ENCODE measurements at places on chromosomes 7 and 10.

DNA sequence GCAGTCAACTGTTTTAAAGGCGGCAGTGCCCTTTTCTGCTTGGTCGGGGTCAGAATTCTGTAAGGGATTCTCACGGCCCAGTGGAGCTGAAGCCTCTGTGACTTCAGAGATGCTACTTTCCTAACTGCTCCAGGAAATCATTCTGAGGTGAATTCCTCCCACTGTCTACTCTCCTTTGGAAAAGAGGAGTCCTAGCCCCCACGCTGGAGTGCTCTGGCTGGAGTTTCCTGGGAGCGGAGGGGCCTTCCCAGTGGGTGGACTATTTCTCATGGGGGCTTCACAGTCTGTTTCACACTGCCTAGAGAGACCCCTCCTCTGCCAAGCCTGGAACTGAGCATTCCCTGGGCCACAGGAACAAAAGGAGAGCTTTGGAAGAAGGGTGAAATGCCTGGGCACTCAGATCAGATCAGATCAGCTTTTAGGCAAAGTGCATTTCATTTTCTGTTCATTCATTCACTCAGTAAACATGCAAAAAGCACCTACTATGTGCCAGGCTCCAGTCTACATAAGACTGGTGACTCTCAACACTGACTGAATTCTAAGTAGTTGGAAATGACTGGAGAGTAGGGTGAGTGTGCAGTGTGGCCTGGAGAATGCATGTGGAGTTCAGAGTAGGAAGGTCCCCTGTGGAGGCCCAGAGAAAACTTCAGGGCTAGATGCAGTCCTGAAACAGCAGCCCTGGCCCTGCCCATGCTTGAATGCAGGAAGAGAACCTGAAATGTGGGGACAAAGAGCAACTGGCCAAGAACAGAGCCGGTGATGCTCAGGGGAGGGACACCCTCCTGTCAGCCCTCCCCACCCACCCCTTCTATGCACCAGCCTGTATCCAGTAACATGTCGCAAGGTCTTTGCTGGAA is 12.2 kb downstream of the ZNF488 start:
- peak; percentile 20 for DNase-seq

DNA sequence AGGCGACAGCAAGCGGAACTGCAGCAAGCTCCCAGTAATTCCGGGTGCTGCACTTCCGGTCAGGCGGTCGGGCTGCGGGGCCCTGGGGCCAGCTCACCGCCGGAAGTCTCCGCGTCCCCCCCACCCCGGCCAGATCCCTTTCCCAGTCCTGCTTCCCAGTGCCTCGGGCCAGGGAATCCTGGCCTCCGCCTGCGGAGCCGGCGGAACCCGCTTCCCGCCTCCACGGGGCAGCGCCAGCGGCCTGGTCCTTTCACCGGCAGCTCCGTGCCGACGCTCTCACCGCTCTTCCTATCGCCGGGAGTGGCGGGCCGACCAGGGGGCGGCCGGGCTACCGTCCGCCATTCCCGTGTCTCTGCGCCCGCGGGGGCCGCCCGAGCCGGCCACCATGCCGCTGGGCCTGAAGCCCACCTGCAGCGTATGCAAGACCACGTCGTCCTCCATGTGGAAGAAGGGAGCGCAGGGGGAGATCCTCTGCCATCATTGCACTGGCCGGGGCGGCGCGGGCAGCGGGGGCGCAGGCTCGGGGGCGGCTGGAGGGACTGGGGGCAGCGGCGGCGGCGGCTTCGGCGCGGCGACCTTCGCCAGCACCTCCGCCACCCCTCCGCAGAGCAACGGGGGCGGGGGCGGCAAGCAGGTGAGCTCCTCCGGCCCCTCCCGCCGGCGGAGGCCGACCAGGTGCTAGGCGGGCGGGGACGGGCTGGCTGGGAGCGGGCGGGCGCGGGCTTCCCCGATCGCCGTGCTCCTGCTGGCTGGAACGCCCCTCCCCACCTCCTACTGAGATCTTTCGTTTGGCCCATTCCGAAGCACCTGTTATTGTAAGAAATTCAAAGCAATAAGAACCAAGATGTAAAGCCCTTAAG is at the start of gene GATAD1:
TSS of gene GATAD1 (plus strand) at position 138 of the 860 bp plus-strand sequence. CDS start at position 386, 248 bp downstream.
- peak; percentile 85 for DNase-seq

GRCh38 chr10:132167976-132168375 is 18.8 kb upstream of the DPYSL4 start:
- no peak for DNase-seq

- peak; percentile 60 for DNase-seq
Observed at GRCh38 chr10:75399461-75400162, 2.0 kb downstream of the ZNF503 start.

- no peak for DNase-seq
Observed at GRCh38 chr10:26044141-26044749, 110.2 kb downstream of the MYO3A start.

DNA sequence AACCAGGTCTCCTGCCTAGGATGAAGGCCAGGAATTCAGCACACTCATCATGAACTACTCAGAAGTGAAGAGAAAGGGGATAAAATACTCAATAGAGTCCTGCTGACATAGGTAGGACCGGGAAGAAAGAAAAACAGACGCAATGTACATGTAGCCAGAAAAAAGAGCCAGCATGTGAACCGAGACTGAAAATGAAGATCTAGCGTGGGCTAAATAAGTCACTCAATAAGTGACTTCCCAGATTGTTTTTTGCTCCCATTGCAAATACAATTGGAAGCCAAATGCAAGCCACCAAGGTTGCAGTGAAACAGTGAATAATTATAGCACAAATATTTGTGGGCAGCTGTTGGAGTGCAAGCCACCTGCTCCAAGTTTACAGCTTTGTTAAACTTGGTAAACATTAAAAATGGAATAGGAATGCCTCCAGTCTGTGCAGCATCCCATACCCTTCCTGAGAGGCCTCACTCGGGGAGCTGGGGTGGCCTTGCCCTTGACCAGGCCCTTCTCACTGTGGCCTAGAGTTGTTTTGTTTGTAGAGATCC is 34.7 kb upstream of the HPS1 start:
- no peak for DNase-seq

DNA sequence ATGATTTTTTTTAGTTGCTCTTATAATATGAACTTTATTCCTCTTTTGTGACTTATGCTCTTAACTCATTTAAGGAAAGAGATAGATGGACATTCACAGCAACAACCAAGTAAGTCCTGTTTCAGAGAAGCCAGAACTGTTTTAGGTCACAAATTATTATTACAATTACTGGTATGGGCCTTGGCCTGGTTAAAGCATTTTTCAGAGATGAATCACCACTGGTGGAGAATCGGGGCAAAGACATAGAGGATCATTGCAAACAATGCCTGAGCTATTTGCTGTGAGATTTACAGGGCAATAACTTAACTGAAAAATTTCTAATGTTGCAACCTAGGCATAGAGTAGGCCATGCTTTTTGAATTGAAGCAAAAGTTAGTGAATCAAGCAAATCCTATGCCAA is 138.0 kb upstream of the YAE1 start:
- no peak for DNase-seq

DNA sequence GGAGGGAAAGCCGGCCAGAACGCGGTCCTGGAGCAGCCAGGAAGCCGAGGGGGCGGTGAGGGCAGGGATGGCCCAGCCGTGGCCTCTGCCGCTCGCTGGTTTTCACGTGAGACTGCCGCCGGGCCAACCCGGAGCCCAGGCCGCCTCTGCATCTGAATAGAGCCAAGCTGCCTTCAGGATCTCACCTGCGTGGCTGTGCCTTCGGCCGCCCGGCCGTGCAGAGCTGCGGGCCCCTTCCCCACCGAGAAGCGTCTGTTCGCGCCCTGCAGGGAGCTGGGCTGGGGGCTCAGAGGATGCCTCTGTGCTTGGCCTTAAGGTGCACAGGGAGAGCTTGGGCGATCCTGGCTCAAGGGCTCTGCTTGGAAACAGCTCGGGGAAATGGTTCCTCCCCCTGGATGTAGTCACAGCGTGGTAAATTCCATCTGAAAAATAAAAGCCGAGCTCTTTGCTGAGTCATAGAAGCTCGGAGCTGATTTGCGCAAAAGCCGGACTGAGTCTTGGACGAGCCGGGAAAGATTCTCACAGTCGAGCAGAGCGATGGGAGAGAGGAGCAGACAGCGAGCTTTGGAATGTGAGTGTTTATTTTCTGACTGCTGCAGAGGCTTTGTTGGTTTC is at the start of gene JAKMIP3:
TSS of gene JAKMIP3 (plus strand) at position 456 of the 615 bp plus-strand sequence. CDS start 38,863 bp downstream, outside the sequence.
- DNase-seq = no peak

GRCh38 chr10:116097239-116097784 is 175.7 kb downstream of the GFRA1 start:
- DNase-seq = no peak

GRCh38 chr7:112485766-112486165 is 5.0 kb downstream of the LSMEM1 start:
- DNase-seq = no peak

DNA sequence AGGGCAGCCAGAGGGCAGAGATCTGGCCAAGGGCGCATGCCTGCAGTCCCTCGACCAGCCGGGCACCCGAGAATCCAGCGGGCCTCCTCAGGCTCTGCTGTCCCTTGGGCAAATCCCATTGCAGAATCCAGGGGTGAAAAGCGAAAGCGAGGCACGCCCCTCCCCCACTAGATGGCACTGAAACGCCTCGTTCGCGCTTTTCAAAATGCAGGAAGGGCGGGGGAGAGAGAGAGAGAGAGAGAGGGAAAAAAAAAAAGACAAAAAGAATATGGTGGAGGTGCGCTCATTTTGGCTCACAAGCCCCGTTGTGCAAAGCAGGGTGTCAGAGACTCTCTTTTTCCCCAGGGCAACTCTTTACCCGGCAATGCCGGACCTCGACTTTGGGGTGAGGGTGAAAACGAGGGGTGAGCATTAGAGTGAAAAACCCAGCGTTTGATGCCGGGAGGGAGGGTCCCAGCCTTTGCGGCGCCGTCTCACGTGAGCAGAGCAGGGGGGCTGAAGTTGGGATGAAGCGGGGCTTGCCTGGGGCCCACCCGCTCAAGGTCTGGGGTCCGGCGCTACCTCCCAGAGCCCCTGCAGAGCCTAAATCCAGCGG is 2.5 kb upstream of the TMEM178B start:
- peak; percentile 78 for DNase-seq

DNA sequence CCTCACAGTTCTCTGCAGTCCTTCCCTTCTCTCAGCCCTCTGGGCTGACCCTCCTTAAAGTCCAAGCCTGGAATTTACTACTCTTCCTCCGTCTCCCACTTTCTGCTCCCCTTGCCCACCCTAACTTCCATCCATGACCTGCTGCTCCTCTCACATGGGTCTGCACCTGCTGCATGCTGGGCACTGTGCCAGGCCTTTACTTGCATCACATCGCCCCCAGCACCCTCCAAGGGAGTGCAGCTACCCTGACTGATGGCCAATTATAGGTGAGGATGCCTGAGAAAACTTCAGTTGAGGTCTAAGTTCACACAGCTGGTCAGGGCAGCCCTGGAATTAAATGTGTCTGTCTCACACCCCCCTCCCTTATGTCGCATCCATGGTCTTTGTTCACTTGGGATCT is 53.6 kb upstream of the ZPBP start:
- no peak for DNase-seq

DNA sequence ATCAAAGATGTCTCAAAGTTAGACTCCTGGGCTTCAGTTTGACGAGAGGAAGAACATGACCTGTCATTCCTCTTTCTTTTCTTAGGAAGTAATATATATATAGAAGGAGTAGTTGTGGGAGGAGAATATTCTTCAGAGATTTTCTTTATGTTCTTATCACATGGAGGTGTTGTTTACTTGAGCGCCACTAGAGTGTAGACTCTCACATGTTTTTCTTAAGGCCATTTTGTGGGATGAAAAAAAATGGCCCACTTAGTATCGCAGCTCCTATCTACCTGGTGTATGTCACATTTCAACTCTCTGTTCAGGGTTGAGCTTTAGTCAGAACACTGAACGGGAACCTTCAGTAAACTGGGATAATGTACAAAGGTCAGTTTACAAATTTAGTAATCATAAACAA is 645.2 kb downstream of the PHTF2 start:
- DNase-seq = no peak

DNA sequence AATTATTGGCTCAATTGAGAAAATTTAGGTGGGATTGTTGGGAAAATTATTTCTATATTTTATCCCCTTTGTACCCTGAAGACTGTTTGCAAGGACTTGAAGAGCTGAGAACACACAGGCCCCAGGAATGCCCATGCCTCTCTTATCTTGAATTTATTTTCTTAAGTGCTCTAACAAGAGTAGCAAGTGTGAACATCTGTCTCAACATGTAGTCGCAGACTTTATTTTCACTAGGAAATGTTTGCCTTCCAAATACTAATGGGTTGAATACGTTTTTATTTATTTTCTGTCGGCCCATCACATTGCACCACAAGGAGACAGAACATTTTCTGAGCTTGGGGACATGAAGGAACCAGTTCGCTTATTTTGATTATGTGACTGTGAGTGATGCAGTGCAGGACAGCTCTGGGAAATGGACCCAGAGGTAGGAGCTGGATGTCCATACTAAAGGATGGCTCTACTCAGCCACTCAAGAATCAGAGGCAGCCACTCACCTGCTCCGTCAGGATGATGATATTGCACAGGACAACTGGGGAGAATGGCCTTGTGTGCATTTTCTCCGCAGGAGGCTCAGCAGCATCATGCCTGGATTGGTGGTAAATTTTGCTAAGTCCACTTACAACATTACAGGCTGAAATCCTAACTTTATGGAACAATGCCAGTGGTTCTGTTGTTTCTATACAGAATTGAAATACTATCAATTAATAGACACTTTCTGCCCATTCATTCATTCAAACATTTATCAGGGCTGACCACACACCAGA is 332.7 kb downstream of the FGFR2 start:
- no peak for DNase-seq
